LoVo (cell line): ENCODE measurements at places on chromosomes 4 and X.
A peak's percentile ranks its signal among the peaks of the same experiment; 100 is the strongest.

DNA sequence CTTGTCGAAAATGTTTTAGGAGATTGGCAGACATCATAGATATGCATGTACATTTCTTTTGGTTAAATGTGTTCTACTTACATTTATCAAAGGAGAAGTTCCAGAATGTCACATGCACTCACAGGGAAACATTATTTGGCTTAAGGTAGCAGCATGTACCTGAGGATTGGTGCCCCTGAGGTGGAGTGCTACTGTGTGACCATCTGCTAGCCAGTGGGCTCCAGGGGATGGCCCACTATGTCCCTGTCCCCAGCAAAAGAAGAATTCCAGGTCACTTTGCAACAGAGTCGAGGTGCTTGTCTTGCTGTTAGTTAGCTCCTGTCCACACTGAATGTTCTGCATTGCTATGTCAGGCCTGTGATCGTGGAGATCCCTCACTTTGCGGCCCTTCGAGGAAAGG, 283.2 kb downstream of the ANK2 start:
- DNase-seq = no peak

DNA sequence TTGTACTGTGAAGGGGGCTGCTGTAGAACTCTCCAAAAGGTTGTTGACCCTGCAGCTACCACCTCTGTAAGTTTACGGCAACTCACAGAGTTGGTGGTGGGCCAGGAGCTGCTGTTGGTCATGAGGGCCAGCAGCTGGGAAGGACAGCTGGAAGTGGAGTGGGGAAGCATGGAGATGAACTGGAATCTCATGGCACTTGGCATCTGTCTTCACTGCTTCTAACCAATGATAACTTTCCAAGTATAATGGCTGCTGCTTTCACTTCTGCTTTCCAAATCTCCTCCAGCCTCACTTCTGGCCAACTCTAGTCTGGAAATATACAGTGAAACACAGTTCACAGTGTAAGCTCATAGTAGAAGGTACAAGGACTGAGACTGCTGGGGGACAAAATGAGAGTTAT, 126.5 kb upstream of the INTU start:
- DNase-seq = no peak

DNA sequence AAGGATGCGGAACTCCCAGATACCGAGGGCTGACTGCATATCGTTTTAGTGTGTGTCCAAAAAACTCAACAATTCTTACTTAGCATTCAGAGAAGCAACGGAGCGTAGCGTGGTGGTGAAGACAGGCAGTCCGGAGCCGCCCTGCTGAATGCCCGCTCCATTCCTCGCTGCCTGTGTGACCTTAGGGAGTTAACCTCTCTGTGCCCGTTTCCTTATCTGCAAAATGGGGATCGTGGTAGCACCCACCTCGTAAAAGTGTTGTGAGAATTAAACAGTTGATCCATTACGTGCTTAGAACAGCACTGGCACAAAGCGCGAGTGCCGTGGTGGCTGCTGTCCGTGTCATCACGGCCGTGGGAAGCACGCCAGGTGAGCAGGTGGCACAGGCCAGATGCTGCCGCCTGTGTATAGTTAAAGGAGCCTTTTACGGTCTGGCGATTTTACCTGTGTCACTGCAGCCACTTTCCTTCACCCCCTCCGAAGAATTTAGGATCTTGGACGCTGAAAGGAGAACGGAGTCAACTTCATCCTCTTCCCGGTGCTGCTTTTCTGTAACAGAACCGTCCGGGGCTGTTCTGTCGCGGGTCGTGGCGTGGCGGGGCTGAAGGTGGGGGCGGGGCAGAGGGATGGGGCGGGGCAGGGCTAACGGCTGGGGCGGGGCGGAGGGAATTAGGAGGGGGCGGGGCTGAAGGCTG, 885 bp downstream of the CCDC110 start:
- DNase-seq = no peak

GRCh38 chr4:133694416-133694815, 507.2 kb downstream of the PABPC4L start:
- DNase-seq = no peak

- peak; percentile 73 for DNase-seq
These were observed 103.9 kb upstream of the MAOA start for GRCh38 chrX:43552156-43552555.

GRCh38 chrX:66728818-66729271, 90.0 kb upstream of the EDA2R start:
- DNase-seq = peak; percentile 41

DNA sequence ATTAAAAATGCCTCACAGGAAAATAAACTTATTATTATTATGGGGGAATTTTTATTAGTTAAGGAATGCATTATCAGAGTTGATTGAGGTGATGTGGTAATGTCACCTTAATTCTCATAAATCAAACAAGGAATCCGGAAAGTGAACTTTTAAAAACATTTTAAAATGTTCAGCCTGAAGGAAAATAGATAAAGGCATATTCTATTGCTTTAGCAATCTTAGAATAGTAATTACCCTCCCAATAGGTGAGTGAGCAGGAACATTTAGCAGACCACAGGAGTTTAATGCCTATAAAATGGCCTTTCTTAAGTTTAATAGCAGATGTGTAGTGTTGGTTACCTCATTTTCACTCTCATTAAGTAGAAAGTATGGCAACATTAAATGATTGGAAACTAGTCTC, 160.9 kb upstream of the MAD2L1 start:
- DNase-seq = no peak

DNA sequence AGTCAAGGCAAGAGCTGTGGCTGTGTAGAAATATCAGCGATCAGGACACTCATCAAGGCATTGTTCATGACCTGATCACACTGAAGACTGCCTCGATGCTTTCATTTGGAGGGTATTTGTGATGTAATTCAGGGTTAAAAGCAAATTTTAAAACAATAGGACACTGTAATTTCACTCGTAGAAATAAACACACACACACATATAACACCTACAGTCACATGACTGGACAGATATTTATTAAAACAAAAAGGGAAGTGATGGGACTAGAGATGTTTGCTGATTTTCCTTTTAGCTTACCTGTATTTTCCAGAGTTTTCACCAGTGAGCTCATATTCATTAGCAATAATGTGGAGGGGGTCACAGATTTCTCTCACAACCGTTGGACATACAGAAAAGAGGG, 51.1 kb upstream of the KDR start:
- DNase-seq = no peak

DNA sequence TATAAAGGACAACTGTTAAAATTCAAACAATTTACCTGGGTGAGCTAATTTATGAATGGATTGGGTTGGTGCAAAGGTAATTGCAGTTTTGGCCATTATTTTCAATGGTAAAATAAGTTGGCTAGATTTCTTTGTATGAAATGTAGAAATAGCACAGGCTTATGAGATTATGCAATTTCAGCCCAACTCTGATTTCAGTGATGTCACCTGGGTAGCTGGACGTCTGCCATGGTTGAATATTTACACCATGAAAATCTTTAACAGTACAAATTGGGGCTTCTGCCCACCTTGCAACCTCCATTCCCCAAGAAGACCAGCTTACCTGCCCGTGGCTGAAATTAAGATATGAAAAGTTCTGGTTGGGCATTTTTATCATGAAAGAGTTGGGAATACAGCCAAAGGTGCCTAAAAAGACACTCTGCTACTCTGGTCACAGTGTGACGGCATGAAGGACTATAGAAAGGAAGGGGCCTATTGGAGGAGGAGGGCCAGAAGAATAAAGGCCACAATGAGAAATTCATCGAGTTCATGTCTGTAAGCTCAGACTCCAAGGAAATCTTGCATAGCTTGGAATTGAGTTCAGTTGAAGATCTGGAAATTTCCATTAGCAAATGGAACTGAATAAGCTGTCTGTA, 29.7 kb downstream of the EGF start:
- DNase-seq = no peak

DNA sequence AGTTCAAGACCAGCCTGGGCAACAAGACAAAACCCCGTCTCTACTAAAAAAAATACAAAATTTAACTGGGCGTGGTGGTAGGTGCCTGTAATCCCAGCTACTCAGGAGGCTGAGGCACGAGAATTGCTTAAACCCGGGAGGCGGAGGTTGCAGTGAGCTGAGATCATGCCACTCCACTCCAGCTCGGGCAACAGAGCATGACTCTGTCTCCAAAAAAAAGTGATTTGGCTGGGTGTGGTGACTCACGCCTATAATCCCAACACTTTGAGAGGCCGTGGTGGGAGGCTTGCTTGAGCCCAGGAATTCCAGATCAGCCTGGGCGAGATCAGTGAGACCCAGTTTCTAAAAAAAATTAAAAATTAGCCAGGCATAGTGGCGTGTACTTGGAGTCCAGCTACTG, 4.1 kb downstream of the OPHN1 start:
- DNase-seq = no peak

DNA sequence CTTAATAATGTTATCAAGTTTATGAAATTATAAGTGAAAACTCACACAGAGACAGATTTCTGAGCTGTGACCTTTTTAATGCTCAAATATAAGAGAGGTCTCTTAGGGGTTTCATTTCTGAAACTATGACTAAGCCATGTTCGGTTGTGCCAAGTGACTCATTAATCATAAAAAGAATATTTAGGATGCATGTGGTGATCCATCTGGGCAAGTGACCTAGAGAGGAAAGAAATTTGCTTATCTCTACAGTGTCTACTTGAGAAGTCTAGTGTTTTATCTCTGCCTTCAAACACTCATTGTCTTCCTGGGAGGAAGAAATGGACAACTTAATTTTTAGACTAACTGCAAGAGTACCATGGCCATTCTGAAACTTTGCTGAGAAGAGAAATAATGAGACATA, 545.3 kb upstream of the GRID2 start:
- DNase-seq = peak; percentile 41

DNA sequence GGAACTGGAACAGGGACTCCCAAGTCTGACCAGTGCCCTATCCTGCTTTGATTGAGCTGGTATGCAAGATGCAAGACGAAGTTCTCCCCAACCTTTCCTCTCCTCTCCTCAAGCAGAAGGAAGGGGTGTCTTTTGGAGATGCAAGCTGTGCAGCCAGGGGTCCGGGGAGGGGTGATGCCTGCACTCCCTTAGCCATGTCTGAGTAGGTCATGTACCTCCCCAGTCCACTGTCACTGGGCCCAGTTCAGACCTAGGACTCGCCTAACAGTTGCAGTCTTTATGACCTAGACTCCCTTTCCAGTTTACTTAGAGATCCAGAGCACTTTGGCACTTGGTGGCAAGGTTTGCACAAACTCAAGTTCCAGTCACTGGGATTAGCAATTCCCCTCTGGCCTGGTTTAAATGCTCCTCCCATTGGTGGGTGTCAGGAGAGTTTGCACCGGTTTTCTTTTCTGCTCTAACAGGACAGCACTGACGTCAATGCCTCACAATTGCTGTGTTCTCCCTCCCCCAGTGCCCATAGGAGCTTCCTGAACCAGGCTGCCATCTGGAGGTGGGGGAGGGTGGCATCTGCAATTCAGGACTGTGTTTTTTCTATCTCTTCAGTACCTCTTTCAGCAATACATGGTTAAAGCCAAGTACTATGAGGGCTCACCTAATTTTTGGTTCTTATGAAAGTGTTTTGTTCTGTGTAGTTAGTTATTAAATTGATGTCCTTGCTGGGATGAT, 782.2 kb downstream of the ARAP2 start:
- no peak for DNase-seq

DNA sequence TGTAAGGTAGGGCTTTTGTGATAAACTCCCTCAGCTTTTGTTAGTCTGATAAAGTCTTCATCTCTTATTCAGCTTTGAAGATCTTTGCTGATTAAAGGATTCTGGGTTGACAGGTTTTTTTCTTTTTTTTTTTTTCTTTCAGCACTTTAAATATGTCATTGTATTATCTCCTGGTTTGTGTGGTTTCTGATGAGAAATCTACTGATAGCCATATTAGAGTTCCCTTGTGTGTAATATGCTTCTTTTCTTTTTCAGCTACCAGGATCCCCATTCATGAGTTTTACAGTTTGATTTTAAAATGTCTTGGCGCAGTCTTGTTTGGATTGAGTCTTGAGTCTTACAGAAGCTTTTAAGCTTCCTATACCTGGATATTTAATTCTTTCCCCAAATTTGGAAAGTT, 504.5 kb downstream of the TLL1 start:
- no peak for DNase-seq

DNA sequence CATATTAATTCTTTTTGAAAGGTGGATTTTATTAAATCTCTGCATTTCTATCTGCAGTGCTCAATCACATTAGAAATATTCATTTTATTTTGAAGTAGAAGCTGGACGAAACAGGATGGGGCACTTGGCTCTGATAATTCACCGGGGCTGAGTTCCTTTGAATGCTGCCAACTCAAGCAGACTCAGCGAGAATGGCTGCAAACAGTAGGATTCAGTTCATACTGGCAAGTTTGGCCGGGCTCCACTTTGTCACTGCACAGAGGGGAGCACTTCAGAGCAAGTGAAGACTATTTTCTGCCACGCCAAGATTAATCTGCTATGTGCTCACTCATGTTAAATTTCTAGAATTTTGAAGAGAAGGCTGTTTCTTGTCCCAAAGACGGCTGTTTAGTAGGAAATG, 30.7 kb upstream of the KLHL8 start:
- DNase-seq = no peak

DNA sequence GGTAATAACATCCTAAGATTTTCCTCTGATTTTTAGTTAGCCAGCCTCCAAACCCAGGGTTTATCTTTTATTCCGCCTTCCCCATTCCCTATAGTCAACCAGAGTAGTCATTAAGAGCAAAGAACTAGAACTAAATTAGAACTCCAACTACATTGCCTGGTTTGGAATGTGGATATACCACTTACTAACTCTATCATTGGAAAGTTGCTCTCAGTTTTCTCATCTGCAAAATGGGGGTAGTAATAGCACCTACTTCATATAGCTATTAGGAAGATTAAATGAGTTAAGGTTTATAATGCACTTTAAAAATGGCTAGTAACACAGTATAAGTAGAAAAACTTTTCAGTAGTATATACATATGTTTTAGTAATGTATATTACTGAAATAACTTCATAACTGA, 63.7 kb downstream of the ZAR1 start:
- DNase-seq = no peak

DNA sequence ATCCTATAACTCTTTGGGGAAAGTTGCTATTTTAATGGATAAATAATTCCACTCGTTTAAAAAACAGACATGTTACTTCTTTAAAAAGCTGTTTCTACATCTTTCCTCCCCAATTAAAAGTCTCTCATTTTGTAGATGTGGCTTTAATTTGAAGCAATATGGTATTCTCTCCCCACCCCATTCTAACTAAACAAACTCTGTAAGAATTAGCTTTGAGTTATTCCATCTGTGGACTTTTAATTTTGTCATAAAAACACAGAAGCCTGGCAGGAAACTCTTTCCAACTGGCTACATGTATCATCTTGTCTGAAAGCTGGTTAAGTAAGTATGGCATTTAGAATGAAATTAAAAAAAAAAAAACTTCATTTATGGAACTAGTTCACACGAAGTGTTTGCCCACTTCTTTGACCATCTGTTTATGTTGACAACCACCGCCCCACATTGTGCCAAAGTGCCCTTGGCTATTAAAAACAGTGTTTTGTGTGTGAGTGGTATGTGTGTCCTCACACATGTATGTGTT, 140.3 kb downstream of the NAA11 start:
- no peak for DNase-seq

DNA sequence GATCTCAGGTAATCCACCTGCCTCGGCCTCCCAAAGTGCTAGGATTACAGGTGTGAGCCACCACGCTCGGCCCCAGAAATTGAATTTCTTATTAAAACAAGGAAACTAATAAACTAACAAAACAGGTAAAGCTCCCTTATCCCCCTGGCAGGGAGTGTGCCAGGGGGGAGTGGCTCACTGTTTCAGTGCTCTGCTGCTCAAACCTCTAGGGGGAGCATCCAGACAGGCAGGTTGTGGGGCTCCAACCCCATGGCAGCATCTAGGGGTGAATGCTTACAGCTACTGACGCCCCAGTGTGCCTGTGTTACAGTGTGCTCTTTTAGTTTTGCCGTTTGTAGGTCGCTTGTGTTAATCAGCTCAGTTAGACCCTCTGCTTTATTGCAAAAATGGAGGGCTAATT, 605.0 kb downstream of the GABRG1 start:
- no peak for DNase-seq

GRCh38 chrX:19646282-19646681, 131.0 kb upstream of the MAP3K15 start:
- no peak for DNase-seq
